ENCODE measurements at places on chromosomes 3 and 15.

- no peak for DNase-seq
Observed at GRCh38 chr3:122104515-122105194, 49.5 kb downstream of the CD86 start.

GRCh38 chr3:48565591-48566400 is 2.2 kb upstream of the UCN2 start:
- DNase-seq: no peak

GRCh38 chr3:24396338-24396737 is 98.3 kb downstream of the THRB start:
- DNase-seq: no peak

- DNase-seq: no peak
Observed at GRCh38 chr15:57388464-57388863, 12.2 kb downstream of the CGNL1 start.

GRCh38 chr3:15337963-15338362 is 5.6 kb upstream of the SH3BP5 start:
- DNase-seq: no peak

GRCh38 chr3:136503056-136503455 is 249.1 kb downstream of the STAG1 start:
- no peak for DNase-seq

GRCh38 chr15:94100863-94101262 is 130.5 kb upstream of the MCTP2 start:
- DNase-seq: no peak

DNA sequence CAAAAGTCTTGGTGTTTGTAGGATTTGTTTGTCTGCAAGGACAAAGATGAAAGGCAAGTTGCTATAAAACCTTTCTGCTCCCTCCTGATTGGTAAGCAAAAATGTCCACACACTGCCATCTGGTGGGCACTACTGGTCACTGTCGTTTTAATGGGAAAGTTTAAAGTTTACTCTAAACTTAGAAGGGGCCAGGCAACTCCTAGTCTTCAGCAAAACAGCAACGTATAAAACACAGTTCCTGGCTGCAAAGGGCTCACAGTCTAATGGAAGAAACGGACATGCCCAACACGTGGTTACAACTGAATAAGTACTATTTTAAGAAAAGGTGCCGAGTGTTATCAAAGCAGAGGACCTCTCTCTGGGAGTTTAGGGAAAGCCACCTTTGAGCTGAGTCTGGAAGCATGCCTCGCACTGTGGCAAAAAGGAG is 23.7 kb upstream of the TPRG1 start:
- peak; percentile 44 for DNase-seq

- no peak for DNase-seq
Observed at GRCh38 chr15:79394231-79394630, 37.9 kb upstream of the MINAR1 start.

DNA sequence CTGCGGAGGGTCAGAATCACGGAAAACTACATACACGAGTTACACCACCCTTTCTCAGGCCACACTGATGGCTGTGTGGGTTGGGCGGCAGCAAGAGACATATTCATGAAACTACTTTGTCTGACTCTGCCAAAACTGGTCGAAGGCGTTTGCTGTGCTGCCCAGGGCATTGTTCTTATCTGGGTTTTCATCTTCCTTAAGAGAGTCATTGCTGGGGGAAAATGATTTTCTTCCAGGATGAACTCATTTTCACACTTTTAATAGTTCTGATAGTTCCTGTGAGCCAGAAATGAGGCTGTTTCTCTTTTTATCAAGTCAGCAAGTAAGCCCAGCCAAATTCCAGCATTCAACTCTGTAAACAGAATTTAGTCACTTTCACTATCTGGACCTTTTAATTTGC is 47.6 kb downstream of the TRIM71 start:
- DNase-seq: no peak

DNA sequence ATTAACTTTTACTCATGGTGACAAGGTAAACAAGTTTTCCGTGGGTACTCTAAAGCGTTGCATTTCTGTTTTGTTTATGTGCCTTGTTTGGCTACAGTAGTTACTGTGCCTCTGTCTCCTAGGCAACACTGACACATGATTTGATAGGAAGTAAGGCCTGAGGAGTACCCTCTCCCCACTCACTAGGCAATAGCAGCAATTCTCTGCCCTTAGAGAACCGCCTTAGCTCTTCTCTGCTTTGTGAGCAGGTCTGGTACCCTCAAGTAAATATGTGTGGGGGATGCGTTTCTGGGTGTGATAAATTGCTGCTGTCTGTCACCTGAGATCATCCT is at the start of gene IL5RA:
TSS of gene IL5RA (minus strand) at position 76 of the 332 bp plus-strand sequence. CDS start 5,390 bp downstream, outside the sequence.
- peak; percentile 11 for DNase-seq

DNA sequence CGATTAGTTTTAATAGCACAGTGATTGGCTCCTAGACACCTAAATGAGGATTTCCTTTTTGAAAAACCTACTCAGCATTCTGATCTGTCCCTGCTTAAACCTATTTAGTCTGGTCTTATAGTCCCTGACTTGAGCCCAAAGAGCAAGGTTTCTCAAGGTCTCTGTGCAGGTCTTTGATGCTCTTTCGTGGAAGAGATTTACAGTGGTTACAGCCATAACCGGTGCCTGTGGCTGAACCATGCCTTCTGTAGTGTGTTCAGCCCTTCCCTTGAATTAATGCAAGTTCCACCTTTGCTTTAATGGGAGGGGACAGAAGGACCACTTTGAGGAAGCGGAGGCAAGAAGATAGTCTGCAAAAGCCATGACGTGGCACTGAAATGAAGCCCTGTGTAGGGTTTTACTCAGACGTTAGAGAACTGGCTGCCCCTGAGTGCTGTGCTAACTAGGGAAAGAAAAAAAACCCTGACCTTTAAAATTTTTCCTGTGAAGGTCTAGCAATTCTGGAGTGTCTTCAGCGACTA is 43.0 kb downstream of the ZBTB38 start:
- DNase-seq: no peak

- DNase-seq: no peak
Observed at GRCh38 chr15:67146234-67146633, 80.8 kb downstream of the SMAD3 start.

- DNase-seq: no peak
Observed at GRCh38 chr3:90031121-90031520, 923.7 kb downstream of the EPHA3 start.

GRCh38 chr3:37068031-37068430 is 74.7 kb downstream of the MLH1 start:
- DNase-seq: no peak

- peak; percentile 94 for DNase-seq
Observed at GRCh38 chr15:92907896-92908712, 8.0 kb downstream of the CHD2 start.

DNA sequence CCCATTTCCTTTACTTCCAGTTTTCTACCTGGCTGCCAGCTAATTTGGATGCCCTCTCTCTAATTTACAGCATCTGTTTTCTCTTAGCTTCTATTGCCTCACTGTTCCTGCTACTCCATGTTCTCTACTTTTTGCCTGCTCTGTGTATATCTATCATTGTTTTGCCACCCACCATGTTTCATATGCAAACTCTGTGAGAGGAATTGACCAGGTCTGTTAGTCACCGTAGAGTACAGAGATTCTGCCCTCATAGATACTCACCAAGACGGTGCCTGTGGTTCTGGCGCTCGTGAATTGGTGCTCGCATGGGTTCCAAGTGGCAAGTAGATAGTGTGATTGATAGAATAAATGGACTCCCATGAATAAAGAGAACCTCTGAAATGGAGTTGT is 288.8 kb downstream of the CNTN6 start:
- DNase-seq: no peak

DNA sequence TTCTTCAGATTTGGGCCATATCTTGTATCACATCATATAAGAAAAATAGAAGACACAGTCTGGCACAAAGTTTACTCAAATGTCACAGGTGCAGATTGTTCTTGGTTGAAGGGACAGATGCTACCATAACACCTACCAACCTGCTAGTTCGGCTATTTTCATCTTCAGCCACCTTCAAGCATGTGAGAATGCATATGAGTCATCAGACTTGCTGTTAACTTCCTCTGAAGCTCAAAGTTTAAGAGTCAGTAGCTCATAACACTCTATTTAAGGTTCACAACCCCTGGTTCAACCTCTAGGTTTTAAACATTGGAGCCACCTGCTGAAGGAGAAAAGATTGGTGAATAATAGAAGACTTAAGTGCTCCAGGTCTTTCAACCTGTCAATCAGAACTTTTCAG is 522.8 kb downstream of the NLGN1 start:
- DNase-seq: no peak
